ENCODE measurements at places on chromosomes 6 and 20.

DNA sequence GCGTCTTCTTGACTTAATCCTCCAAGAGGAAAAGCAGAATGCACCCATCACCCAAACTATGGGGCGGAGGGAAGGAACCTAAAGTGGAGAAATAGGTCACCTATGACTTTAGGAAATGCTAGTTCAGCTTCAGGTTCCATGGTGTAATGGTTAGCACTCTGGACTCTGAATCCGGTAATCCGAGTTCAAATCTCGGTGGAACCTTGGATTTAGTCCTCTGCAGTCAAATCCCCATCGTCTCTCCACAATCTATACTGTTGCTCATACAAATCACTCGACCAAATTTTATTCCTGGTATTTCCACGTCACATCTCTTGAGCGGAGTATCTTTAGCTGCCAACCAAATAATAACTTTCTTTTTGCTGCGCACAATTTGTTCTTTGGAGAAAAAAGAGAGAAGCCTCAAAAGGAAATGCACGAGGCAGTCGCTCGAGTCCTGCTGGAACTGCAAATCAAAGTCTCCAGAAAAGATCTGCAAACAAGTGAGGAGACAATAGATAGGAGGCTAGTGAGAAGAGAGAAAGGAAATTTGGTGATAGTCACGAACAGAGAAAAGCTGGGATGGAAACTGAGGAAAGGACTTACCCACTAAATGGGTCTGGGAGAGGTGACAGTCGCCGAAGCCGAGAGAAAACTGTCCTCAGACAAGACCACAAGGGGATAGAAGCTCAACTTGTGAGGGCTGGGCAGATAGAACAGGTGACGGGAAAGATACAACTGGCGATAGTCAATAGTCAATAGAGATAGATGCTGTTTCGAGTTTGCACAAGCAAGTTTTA is 16.6 kb downstream of the POM121L2 start:
- DNase-seq = no peak

- no peak for DNase-seq
Measured at GRCh38 chr6:122246906-122247658, 152.4 kb upstream of the HSF2 start.

- no peak for DNase-seq
Measured at GRCh38 chr6:153804755-153805330, 234.2 kb upstream of the OPRM1 start.

- no peak for DNase-seq
Measured at GRCh38 chr6:99254616-99255550, 94.6 kb downstream of the FAXC start.

GRCh38 chr6:51934098-51934497 is 153.3 kb downstream of the PKHD1 start:
- no peak for DNase-seq

- no peak for DNase-seq
Measured at GRCh38 chr6:73642530-73642929, 11.3 kb downstream of the SLC17A5 start.

DNA sequence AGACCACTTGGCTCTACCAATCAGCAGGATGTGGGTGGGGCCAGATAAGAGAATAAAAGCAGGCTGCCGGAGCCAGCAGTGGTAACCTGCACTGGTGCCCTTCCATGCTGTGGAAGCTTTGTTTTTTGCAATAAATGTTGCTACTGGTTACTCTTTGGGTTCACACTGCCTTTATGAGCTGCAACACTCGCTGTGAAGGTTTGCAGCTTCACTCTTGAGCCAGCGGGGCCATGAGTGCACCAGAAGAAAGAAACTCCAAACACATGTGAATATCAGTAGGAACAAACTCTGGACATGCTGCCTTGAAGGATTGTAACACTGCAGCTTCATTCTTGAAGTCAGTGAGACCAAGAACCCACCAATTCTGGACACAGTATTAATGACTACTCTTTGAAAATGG is 89.9 kb upstream of the MBOAT1 start:
- DNase-seq = no peak

- no peak for DNase-seq
Measured at GRCh38 chr6:158765499-158766068, 53.6 kb downstream of the EZR start.

- DNase-seq = no peak
Measured at GRCh38 chr6:142478117-142478516, 176.3 kb downstream of the ADGRG6 start.
